Cardiac septum (tissue), 1 donor: ENCODE measurements at places on chromosomes 13 and 19. TPM values are rescaled to one million over a fixed set of nuclear protein-coding genes. Genes with fewer than 3 reads are reported as not detected.

Gene ITGBL1
- 9.2 TPM for total RNA-seq

- DNase-seq = no peak
Observed at GRCh38 chr13:31045286-31046081, 113.0 kb downstream of the TEX26 start.

Gene ZNF229
- 7.1 TPM for total RNA-seq

GRCh38 chr19:34881982-34882381, 44.7 kb upstream of the ZNF30 start:
- no peak for DNase-seq

Gene ZNF541
- total RNA-seq = 1.2 TPM

- DNase-seq = no peak
Observed at GRCh38 chr13:58048670-58049069, 417.1 kb downstream of the PCDH17 start.

GRCh38 chr13:22095794-22096193, 424.9 kb downstream of the FGF9 start:
- DNase-seq = no peak

- DNase-seq = no peak
Observed at GRCh38 chr19:11405846-11406643, 13.1 kb downstream of the RGL3 start.

GRCh38 chr13:113013878-113014751, 45.1 kb downstream of the MCF2L start:
- no peak for DNase-seq

Gene ZNF845
- 3.2 TPM for total RNA-seq

DNA sequence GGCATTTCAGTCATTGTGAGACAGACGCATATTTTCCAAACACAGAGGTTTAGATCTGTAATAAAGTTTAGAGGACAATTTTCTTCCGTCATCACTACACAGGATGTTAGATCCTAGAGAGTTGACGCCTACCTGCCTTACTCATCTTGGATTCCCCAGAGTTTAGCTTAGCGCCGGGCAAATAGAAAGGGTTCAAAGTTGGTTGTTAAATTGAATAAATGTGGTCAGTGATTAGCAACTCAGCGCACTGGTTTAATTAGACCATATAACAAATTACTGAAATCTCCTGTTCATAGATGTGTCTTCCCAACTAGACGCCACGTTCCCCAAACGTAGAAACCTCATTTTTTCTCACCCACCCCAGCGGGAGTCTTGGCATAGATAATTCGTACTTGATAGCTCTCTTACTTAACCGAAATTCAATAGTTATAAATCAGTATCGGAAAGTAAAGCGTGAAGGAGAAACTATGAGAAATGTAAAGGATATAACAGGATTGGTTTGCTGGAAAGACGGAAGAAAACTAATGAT, 726 bp upstream of the UFM1 start:
- no peak for DNase-seq

DNA sequence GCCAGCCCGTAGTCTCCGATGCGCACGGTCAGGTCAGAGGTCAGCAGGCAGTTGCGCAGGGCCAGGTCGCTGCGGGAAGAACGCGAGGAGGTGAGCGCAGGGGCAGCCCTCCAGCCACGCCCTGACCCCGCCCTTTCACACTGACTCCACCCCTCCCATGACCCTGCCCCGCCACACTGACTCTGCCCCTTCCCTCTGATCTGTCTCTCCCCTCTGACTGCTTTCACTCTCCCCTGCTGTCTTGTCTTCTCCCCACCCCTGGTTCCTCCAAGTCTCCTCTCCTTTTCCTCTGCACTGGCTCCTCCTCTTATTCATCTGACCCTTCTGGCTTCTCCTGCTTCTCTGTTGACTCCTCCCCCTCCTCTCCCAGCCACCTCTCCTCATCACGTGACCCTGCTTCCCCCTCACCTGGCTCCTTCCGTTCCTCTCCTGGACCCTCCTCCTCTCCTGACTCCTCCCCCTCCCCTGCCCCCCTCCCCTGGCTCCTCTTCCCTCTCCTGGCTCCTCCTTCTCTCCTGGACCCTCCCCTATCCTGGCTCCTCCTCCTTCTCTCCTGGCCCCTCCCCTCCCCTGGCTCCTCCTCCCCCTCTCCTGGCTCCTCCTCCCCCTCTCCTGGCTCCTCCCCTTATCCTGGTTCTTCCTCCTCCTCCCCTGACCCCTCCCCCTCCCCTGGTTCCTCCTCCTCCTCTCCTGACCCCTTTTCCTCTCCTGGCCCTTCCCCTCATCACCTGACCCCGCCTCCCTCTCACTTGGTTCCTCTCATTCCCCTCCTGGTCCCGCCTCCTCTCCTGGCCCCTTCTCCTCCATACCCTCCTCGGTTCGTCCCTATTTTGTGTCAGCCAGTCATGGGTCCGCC, 9.9 kb downstream of the LMTK3 start:
- no peak for DNase-seq

DNA sequence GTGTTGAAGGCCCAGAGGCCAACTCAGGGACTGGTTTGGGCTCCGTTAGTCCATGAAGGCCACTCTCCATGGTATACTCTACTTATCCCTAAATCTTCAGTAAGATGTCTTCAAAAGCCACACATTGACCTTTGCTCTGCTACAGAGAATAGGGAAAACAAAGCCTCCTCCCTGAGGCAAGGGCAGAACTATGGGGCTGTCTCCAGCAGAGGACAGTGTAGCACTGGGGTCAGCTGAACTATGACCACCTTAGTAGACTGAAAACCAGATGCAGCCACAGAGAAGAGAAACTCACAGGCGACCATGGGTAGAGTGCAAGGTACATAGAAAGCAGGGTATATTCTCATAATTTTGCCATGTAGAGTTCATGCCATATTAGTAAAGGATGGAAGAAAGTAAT, 587.4 kb downstream of the LMO7 start:
- no peak for DNase-seq

Gene TINCR
- total RNA-seq = 0.16 TPM

DNA sequence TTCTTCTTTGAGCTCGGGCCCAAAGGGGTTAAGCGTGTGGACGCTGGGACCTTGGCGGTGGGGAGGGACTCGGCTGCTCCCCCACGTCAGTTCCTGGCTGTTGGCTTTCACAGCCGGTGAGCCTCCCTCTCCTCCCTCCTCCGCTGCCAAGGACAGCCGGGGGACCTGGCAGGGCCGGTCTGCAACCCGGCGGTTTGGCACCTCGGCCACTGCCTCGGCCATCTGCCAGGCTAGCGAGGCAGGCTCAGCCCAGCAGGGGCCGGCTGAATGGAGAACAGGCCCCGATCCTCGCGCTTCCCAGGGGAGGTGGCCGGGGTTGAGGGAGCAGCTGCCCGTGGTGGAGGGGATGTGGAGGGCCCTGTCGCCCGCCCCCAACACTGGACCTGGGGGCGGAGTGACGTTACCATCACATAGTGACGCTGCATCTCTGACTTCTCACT, 5.0 kb downstream of the TLE5 start:
- DNase-seq = peak; percentile 90

- DNase-seq = no peak
Observed at GRCh38 chr13:26531742-26532141, 25.7 kb upstream of the WASF3 start.

GRCh38 chr19:3291644-3292043, 67.2 kb downstream of the CELF5 start:
- DNase-seq = no peak

DNA sequence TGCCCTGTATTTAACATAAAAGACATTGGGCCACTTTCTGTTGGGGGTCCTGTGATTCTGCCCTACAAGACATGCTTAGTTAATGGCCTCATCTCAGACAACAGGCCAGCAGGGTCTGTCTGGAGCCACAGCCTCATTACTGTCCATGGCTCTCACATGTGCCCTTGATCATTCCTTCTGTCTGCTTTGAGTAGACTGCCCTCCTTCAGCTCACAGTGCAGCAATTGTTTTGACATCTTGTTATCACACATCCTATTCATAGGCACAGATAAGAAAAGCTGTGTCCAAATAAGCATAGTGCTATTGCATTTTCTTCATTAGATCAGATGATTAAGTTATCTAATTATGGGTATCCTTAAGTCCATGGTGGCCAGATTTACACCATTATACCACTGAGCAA, 127.9 kb downstream of the KCTD12 start:
- DNase-seq = no peak

DNA sequence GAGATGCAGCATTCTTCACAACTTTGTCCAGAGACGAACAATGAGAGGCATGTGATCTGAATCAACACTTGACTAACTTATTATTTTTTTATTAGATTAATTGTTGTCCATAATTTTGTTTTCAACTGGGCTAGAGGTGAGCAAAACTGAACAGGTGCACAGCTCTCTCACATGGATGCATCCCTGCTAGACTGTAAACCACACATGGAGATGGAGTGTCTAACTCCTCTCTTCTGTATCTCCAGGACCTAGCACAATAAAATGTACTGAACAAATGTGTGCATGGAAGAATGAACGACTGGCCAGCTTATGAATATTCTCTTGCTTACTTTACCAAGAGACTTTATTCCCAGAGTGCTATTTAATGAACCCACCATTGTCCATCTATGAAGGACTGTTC, 627.7 kb downstream of the LIG4 start:
- no peak for DNase-seq

DNA sequence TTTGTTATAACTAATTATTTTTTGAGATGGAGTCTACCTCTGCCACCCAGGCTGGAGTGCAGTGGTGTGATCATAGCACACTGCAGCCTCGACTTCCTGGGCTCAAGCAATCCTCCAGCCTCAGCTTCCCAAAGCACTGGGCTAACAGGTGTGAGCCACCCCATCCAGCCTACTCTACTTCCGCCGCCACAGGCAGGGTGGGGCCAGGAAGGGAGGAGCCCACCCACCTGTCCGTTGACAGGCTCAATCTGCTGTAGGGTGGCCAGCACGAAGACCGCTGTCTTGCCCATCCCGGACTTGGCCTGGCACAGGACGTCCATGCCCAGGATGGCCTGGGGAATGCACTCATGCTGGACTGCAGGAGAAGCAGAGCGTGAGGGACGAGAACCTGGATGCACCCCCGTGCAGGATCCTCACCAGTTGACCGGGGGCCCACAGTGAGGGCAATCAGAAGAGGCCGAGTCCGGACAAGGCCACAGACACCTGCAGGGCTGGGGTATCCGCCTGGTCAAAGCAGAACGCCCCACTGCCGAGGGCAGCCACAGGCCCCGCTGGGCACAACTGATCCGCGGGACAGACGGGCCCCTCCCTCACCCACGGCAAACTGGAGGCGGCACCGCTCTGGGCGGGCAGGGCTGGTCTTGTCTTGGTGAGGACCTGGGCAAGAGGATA, 6.7 kb downstream of the DDX39A start:
- no peak for DNase-seq

- no peak for DNase-seq
Observed at GRCh38 chr13:21033212-21033840, 28.1 kb downstream of the LATS2 start.

- DNase-seq = no peak
Observed at GRCh38 chr19:30344446-30345425, 27.4 kb upstream of the ZNF536 start.

GRCh38 chr19:36652958-36653357, 13.7 kb downstream of the ZNF461 start:
- DNase-seq = no peak

GRCh38 chr13:89628567-89628966, 1718.9 kb upstream of the MIR17HG start:
- no peak for DNase-seq

GRCh38 chr19:4061178-4061682, 5.5 kb downstream of the ZBTB7A start:
- peak; percentile 91 for DNase-seq

- DNase-seq = no peak
Observed at GRCh38 chr13:23889615-23890607, 711 bp upstream of the MIPEP start.

GRCh38 chr19:17772172-17772571, 20.9 kb downstream of the FCHO1 start:
- no peak for DNase-seq

DNA sequence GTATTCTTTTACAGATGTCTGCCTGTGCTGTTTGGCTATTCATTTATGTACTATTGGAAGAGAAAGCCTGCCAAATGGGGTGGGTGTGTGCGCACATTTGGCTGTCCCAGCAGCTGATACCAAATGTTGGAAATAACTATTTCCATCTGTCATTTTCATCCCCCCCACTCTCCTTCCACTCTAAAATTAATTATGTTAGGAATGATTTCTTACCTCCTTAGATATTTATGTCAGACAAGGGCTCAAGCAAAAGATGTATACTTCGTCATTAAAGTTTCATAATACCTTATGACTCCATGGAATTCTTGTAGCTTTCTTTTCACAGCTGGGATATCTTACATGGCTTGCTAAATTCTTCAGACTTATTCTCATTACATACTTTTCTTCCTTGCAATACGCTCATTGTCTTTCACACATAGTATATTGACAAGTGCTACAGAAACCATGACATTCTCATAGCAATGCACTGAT, 18.6 kb downstream of the ITM2B start:
- no peak for DNase-seq

Gene TEX29
- total RNA-seq = 0.70 TPM

DNA sequence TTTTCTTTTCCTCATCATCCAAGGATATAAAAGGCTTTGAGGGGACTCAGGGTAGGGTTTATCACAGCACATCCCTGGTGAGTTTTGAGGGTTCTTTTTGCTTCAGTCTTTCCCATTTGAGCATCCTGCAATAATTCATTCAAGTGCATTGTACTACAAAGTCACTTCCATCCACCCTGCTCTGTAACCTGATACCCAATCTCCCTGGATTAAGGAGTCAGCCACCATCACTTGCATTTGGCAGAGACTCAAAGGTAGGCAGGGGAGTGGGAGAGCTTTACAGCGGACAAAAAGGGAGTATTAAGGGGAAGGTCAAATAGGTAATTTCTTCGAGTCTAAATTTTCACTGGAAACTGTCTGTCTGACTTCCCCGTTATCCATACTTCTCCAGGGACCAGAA, 216.1 kb upstream of the TMTC4 start:
- DNase-seq = no peak

DNA sequence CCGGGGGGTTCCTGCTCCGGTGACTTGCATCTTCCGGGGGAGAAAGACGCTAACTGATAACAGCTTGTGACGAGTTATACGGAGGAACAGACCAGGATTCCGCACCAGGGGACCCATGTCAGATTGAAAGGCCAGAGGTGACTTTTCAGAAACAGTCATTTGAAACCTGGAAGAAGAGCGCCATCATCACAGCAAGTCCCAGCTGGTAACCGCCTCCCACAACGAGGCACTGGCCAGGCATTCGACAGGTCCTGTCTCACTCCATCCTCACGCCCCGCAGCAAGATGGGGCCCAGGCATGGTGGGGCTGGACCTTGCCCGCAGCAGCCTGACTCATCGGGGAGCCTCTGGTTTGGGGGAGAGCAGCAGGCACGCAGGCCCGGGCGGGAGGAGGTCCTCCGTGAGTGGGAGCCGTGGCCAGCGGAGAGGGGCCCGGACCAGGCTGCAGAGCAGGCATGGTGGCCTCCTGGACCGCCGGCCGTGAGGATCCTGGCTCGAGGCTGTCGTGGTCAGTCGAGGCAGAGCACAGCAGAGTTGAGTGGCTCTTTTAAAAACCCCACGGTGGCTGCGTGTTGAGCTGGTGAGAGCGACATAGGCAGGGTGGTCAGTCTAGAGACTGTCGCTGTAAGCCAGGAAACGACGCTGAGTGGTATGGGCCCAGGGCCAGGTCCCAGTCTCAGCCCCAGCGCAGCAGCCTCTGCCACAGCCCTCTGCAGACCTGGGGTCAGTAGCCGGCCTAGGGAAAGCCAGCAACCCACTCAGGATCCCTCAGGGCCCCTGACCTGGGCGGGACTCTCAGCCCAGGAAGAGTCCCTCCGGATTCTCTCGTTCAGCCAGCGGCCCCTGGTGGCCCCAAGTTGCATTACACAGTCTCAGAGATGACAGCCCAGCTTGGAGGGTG, 94.9 kb upstream of the MCF2L start:
- DNase-seq = peak; percentile 87
